ENCODE measurements at places on chromosomes 4 and X.

DNA sequence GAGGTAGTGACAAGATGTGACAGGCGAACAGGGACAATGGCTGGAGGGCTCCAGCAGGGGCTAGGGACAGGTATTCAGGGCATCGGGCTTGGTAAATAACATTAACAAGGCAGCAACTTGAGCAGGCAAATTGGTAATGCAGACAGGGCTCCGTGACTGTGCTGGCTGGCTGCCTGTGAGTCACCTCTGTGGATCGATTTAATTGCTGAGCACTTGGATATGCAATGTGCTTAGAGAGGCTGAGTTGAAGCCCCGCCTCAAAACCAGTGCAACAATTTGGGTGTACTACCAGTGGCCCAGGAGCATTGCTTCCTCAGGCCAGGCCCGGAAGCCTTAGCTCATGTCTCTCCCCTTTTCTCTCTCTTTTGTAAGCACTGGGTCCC lies 19.5 kb downstream of the CNGA2 start:
- no peak for DNase-seq
- H3K27me3 ChIP-seq: no peaks in the 10 kb centered on the region
- no peak overlapping the region for H3K27ac ChIP-seq
- H3K36me3 ChIP-seq: no peaks in the 10 kb centered on the region

- H3K4me3 ChIP-seq: no peak overlapping the region
- no peaks in the 10 kb centered on the region for H3K36me3 ChIP-seq
- no peaks in the 10 kb centered on the region for H3K4me1 ChIP-seq
- no peak for DNase-seq
- no peaks in the 10 kb centered on the region for H3K27me3 ChIP-seq
Measured at GRCh38 chr4:83759611-83760010, 223.7 kb downstream of the GPAT3 start.

DNA sequence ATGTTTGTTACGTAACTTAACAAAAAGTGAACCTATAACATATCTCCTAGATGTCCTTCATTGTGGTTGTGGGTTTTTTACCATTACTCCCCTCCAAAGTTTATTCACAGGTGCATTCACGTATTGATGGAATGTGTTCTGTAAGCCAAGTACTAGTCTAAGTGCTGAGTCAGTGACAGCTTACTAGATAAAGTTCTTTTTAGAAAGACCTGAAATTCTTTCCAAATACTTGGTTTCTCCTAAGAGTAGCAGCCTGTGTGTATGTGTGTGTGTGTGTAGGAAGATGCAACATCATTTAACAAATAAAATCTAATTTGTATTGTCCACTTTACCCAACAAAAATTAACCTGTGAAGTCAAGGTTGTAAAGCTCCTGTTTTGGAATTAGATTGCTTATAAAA lies 22.1 kb downstream of the NAP1L5 start:
- no peak overlapping the region for H3K4me3 ChIP-seq
- H3K36me3 ChIP-seq: peaks cover 36% of the 10 kb centered on the region
- no peak overlapping the region for H3K27ac ChIP-seq
- H3K4me1 ChIP-seq: peaks cover 4% of the 10 kb centered on the region

GRCh38 chrX:56986138-56986537 lies 9.2 kb downstream of the SPIN3 start:
- H3K4me3 ChIP-seq: no peak overlapping the region
- peaks cover 18% of the 10 kb centered on the region for H3K36me3 ChIP-seq
- DNase-seq: no peak
- no peaks in the 10 kb centered on the region for H3K27me3 ChIP-seq
- H3K4me1 ChIP-seq: peaks cover 14% of the 10 kb centered on the region
- no peak overlapping the region for H3K27ac ChIP-seq

DNA sequence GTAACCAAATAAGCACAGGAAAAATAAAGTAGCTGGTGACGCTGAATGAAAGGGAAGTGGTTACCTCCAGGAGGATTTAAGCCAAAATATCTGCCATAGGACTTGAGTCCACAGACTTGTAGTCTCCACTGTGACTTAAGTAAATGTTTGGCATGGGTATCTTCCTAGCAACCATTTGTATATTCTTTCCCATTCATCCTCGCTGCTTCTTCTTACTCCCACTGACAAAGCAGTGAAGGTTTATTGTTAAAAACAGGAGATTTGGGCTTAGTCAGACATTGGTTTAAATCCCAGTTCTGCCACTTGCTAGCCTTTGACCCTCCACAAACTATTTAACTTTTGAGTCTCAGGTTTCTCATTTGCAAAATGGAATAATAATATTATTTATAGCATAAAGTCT lies 22.3 kb downstream of the COL4A6 start:
- no peaks in the 10 kb centered on the region for H3K4me1 ChIP-seq
- H3K27me3 ChIP-seq: no peaks in the 10 kb centered on the region
- DNase-seq: no peak
- H3K36me3 ChIP-seq: no peaks in the 10 kb centered on the region
- H3K4me3 ChIP-seq: no peak overlapping the region

DNA sequence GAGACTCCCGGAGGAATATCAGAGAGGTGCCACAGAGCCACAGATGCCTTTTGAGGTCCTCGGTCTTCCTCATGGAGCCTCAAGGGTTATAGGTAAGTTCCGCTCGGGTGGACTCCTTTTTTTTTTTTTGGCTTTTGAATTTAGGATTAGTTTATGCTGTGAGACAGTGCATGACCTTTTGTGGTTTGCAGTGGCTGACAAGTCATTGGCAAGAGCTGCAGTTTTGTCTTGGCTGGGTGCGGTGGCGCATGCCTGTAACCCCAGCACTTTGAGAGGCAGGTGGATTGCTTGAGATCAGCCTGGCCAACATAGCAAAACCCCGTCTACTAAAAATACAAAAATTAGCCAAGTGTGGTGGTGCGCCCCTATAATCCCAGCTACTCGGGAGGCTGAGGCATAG lies 4.5 kb upstream of the GRSF1 start:
- H3K27me3 ChIP-seq: no peaks in the 10 kb centered on the region
- peaks cover 10% of the 10 kb centered on the region for H3K4me1 ChIP-seq
- no peak for DNase-seq
- no peak overlapping the region for H3K4me3 ChIP-seq
- no peak overlapping the region for H3K27ac ChIP-seq

- peaks cover 5% of the 10 kb centered on the region for H3K27me3 ChIP-seq
- no peak overlapping the region for H3K4me3 ChIP-seq
- DNase-seq: peak; percentile 57
- no peaks in the 10 kb centered on the region for H3K36me3 ChIP-seq
- no peak overlapping the region for H3K27ac ChIP-seq
Measured at GRCh38 chr4:88219099-88219498, 60.7 kb upstream of the ABCG2 start.

GRCh38 chrX:112056476-112056875 lies 26.1 kb downstream of the TRPC5 start:
- no peak overlapping the region for H3K4me3 ChIP-seq
- no peaks in the 10 kb centered on the region for H3K36me3 ChIP-seq
- H3K4me1 ChIP-seq: no peaks in the 10 kb centered on the region
- H3K27me3 ChIP-seq: no peaks in the 10 kb centered on the region
- no peak overlapping the region for H3K27ac ChIP-seq
- DNase-seq: no peak

GRCh38 chr4:56371426-56372220 lies 15.7 kb downstream of the AASDH start:
- H3K27ac ChIP-seq: no peak overlapping the region
- H3K36me3 ChIP-seq: peaks cover 25% of the 10 kb centered on the region
- H3K27me3 ChIP-seq: no peaks in the 10 kb centered on the region
- no peaks in the 10 kb centered on the region for H3K4me1 ChIP-seq
- no peak for DNase-seq

GRCh38 chr4:78057135-78057599 lies at the start of gene FRAS1:
FRAS1 (plus strand) TSS chr4:78057323; CDS start chr4:78058010, 687 bp downstream.
- H3K36me3 ChIP-seq: no peaks in the 10 kb centered on the region
- peaks cover 29% of the 10 kb centered on the region for H3K4me1 ChIP-seq

- H3K27ac ChIP-seq: no peak overlapping the region
- peaks cover 8% of the 10 kb centered on the region for H3K36me3 ChIP-seq
- no peaks in the 10 kb centered on the region for H3K27me3 ChIP-seq
- no peak overlapping the region for H3K4me3 ChIP-seq
Measured at GRCh38 chrX:110025395-110025794, 22.5 kb downstream of the TMEM164 start.

GRCh38 chrX:33385546-33385945 lies 174.2 kb upstream of the DMD start:
- DNase-seq: no peak
- no peak overlapping the region for H3K27ac ChIP-seq
- no peaks in the 10 kb centered on the region for H3K4me1 ChIP-seq
- H3K36me3 ChIP-seq: no peaks in the 10 kb centered on the region
- H3K27me3 ChIP-seq: no peaks in the 10 kb centered on the region

- H3K4me1 ChIP-seq: peaks cover 25% of the 10 kb centered on the region
- H3K27ac ChIP-seq: peak overlapping the region; percentile 93
- peaks cover 10% of the 10 kb centered on the region for H3K36me3 ChIP-seq
- H3K27me3 ChIP-seq: no peaks in the 10 kb centered on the region
- DNase-seq: peak; percentile 33
Measured at GRCh38 chrX:47628982-47629381, 748 bp downstream of the CFP start.

GRCh38 chr4:77284036-77284435 lies 127.0 kb downstream of the CCNG2 start:
- no peaks in the 10 kb centered on the region for H3K36me3 ChIP-seq
- H3K4me3 ChIP-seq: no peak overlapping the region
- no peak for DNase-seq

- no peak for DNase-seq
- H3K27me3 ChIP-seq: no peaks in the 10 kb centered on the region
- no peaks in the 10 kb centered on the region for H3K36me3 ChIP-seq
- no peak overlapping the region for H3K4me3 ChIP-seq
- peaks cover 11% of the 10 kb centered on the region for H3K4me1 ChIP-seq
Measured at GRCh38 chr4:74267998-74268606, 40.2 kb upstream of the EPGN start.

GRCh38 chr4:70701271-70701670 lies 12.9 kb downstream of the UTP3 start:
- no peak for DNase-seq
- no peak overlapping the region for H3K27ac ChIP-seq
- H3K4me3 ChIP-seq: no peak overlapping the region
- H3K27me3 ChIP-seq: no peaks in the 10 kb centered on the region
- H3K36me3 ChIP-seq: no peaks in the 10 kb centered on the region

DNA sequence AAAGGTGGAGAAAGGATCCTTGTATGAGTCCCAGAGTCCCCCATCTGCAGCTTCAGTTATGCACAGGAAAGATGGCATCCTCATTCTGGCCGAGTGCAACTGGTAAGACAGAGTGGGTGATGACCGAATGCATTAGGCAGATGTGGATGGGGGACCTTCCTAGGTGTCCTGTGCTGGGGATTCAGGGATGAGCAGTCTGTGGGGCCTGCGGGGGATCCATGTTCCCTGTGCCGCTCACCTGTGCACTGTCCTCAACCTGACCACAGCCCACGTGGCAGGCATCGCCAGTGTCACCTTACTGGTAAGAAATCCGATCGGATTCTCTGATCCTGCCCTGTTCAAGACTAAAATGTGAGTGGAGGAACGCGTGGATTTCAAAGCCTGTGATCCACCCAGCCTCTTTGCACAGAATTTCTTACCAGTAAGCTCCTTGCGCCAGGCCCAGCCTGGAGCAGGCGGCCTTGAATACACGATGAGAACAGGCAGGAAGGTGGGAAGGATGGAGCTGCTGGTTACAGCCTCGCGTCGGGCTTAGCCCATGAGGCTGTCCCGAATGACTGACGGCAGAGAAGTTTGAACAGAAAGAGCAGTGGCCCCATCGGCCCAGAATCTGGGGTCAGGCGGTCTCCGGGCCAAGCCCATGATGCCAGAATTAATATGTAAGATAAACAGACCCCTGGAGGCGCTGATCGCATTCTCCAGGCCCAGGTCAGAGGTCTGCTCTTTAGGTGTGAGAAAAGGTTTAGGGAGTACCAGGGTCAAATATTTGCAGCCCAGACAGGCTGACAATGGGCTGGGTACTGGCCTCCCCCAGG lies 56.5 kb downstream of the CPZ start:
- H3K27ac ChIP-seq: no peak overlapping the region
- no peaks in the 10 kb centered on the region for H3K36me3 ChIP-seq
- H3K27me3 ChIP-seq: no peaks in the 10 kb centered on the region
- H3K4me1 ChIP-seq: no peaks in the 10 kb centered on the region

- no peak overlapping the region for H3K27ac ChIP-seq
- peaks cover 23% of the 10 kb centered on the region for H3K4me1 ChIP-seq
- no peaks in the 10 kb centered on the region for H3K27me3 ChIP-seq
- peaks cover 12% of the 10 kb centered on the region for H3K36me3 ChIP-seq
Measured at GRCh38 chrX:56817179-56817578, 88.1 kb downstream of the NBDY start.

GRCh38 chr4:17515445-17516407 lies 761 bp downstream of the CLRN2 start:
- peaks cover 18% of the 10 kb centered on the region for H3K27me3 ChIP-seq
- DNase-seq: no peak
- no peak overlapping the region for H3K4me3 ChIP-seq
- no peak overlapping the region for H3K27ac ChIP-seq
- H3K36me3 ChIP-seq: no peaks in the 10 kb centered on the region

GRCh38 chr4:176671532-176671931 lies 121.2 kb downstream of the VEGFC start:
- no peak overlapping the region for H3K27ac ChIP-seq
- H3K27me3 ChIP-seq: no peaks in the 10 kb centered on the region
- H3K4me1 ChIP-seq: no peaks in the 10 kb centered on the region
- DNase-seq: no peak
- no peak overlapping the region for H3K4me3 ChIP-seq

GRCh38 chr4:127249066-127249766 lies 383.5 kb upstream of the INTU start:
- no peaks in the 10 kb centered on the region for H3K4me1 ChIP-seq
- H3K4me3 ChIP-seq: no peak overlapping the region
- H3K27me3 ChIP-seq: no peaks in the 10 kb centered on the region

- no peak overlapping the region for H3K27ac ChIP-seq
- H3K36me3 ChIP-seq: no peaks in the 10 kb centered on the region
- H3K4me1 ChIP-seq: no peaks in the 10 kb centered on the region
Measured at GRCh38 chr4:162497564-162498167, 333.9 kb upstream of the FSTL5 start.

GRCh38 chr4:110454441-110454840 lies 21.5 kb upstream of the ENPEP start:
- H3K4me1 ChIP-seq: no peaks in the 10 kb centered on the region
- H3K27ac ChIP-seq: no peak overlapping the region
- no peaks in the 10 kb centered on the region for H3K36me3 ChIP-seq
- H3K27me3 ChIP-seq: peaks cover 25% of the 10 kb centered on the region
- no peak for DNase-seq
